ENCODE measurements at places on chromosomes 2 and 18.

DNA sequence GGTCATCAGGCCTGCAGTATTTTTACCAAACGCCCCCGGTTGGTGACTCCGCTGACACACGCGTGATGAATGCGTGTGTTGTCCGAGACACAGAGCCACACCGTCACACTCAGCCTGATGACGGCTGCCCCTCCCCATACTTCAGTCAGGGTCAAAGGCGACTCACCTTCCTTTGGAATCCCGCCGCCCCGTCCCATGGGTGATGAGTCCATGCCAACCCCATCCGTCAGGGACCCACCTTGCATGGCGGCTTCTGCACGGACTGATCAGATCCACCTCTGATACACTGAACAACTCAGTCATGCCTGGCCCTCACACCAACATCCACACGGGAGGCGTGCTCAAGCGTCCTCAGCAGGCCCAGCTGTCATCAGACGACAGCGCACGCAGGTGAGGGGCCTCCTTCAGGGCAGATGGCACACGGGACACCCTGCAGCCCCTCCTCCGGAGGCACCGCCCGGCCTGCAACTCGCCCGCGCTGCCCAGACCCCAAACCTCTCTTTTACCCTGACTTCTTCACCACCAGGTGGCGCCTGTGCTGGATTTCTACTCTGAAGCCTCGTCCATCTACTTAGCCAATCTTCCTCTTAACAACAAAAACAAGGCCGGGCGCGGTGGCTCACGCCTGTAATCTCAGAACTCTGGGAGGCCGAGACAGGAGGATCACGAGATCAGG is 89.2 kb downstream of the ZNF516 start:
- DNase-seq, result peak; percentile 57

GRCh38 chr2:173792741-173793140 is 172.4 kb downstream of the SP3 start:
- DNase-seq, result no peak

GRCh38 chr2:128451084-128452023 is 132.7 kb upstream of the HS6ST1 start:
- no peak for DNase-seq

DNA sequence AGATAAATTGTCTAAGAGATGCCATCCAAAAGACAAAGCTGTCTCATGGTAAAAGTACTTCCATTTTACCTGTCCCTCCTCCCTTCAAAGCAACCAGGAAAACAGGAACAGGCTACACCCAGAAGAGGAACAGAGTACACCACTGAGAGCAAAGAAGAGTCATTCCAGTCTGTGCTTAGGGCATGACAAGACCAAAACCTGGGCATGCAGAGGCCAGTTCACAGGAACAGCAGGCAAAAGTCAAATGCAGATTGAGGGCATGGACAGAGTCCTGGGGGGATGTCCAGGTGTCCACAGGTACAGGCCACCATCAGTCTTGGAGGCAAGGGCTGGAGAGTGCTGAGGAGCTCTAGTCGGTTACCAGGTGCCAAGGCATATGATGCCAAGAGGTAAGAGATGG is 23.7 kb downstream of the PLEK start:
- DNase-seq, result no peak

- DNase-seq, result no peak
These were observed 143.4 kb downstream of the ADCYAP1 start for GRCh38 chr18:1048032-1048431.

- no peak for DNase-seq
These were observed 124.8 kb downstream of the AFF3 start for GRCh38 chr2:100017633-100018032.

DNA sequence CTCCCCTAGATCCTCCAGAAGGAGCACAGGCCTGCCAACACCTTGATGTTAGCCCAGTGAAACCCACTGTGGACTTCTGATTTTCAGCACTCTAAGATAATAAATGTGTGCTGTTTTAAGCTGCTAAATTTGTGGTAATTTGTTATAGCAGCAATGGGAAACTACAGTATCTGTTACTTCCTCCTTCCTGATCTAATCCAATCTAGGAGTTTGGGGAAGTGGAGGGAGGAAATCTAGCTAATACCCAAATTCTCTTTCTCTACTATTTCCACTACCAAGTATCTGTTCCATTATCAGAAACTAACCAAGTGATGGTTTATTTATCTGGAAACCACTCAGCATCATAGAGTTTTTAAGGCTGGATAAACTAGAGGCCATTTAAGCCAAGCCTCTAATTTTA is 64.9 kb downstream of the AFF3 start:
- no peak for DNase-seq

DNA sequence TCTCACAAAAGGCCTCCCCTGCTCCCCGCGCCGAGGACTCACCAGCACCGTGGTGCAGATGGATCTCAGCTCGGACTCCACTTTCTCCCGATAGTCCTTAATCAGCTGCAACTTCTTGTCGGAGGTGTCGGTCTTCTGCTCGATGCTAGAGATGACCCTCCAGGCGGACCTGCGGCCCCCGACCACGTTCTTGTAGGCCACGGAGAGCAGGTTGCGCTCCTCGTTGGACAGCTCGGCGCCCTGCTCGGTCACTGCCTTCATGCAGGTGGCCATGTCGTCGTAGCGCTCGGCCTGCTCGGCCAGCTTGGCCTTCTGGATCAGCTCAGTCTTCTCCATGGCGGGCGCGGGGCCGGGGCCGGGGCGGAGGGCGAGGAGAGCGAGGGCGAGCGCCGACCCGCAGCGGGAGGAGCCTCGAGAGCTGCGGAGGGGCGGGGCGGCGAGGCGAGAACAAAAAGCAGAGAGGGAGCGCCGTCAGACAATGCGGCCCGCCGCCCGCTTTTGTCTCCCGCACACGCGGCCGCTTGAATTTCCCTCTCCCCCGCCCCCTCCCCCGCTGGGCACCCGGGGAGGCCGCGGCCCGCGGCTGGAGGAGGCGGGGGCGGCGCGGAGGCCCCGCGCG is 571 bp downstream of the YWHAQ start:
- DNase-seq, result peak; percentile 35

- DNase-seq, result no peak
These were observed 336.9 kb downstream of the INSIG2 start for GRCh38 chr2:118425191-118425590.

DNA sequence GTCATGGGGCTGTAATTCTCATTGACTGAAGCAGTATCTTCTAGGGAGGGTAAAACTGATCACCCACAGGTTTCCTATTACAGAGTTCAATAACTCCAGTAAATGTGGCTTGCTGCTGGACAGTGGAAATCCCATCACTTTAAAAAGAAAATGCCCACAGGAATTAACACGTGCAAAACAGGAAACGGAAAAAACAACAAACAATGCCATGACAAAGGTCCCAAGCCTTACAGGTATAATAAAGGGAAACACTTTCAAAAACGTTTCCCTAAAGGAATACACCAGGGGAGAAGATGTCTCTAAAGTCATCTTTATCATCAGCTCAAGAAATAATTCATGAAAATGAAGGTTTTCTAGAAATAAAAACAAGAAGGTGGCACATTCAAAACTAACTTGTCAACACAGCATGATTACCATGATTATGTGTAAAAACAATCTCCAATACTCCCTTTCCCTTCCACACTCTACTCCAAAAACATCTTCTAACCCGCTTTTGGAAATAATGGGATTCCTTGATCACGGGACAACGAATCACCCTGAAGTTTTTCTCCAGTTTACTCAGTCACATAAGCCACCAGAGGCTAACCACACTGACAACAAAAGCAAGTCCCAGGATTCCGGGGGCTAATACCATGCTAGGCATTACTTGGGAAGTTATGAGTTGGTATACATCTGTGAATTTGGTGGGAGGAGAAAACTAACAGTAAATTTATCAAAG is 167.9 kb downstream of the TCF4 start:
- DNase-seq, result no peak

DNA sequence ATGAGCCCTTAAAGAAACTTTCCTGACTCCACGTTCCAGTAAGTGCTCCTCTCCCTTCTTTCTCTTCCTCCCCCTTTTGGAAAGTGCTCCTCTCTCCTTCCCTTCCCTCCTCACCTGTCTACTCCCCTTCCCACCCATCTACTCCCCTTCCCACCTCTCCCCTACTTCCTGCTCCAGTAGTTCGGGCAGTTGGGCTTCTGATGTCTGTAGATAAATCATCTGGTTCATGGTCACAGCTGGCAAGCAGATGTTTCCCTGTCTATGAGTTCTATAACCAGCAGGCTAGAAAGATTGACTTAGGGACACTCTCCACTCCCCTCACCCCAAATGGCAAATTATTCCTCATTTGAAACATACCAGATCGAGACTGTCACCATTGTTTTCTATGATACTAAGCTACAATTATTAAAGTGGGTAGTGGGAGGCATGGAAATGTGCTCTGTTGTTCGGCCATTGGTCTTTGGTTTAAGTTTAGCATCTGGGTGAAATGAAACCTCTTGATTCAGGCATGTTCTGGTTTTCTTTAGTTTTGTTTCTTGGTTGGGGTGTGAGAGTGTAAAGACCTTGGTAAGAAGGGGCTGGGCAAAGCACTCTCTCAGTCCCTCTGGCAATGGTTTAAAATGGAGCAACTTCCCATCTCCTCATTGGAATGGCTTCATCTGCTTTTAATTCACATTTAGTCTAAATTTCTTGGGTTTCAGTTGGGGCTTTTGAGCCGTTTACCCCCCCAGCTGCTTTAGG is 413.2 kb upstream of the SPRED2 start:
- no peak for DNase-seq

DNA sequence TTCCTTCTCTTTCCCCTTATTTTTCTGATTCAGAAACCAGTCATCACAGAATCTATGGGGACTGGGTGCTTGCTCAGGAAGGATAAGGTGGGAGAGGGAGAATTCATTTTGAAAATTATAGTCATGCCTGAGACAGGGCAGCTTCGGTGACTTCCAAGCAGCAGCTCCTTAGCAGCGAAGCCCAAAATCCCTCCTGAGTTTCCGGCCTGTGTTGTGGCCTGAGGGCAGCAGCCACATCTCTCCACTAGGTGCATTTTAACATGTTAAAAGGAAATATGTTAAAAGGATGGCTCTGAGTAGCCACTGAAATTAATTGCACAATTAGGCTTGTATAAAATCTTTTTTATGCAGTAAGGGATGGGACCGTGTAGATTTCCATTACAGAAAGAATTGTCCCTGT is 207.0 kb upstream of the RAB12 start:
- DNase-seq, result no peak

GRCh38 chr2:2512931-2513330 is 181.9 kb upstream of the MYT1L start:
- DNase-seq, result no peak

- no peak for DNase-seq
These were observed 100.1 kb downstream of the SLC25A12 start for GRCh38 chr2:171793691-171794678.

DNA sequence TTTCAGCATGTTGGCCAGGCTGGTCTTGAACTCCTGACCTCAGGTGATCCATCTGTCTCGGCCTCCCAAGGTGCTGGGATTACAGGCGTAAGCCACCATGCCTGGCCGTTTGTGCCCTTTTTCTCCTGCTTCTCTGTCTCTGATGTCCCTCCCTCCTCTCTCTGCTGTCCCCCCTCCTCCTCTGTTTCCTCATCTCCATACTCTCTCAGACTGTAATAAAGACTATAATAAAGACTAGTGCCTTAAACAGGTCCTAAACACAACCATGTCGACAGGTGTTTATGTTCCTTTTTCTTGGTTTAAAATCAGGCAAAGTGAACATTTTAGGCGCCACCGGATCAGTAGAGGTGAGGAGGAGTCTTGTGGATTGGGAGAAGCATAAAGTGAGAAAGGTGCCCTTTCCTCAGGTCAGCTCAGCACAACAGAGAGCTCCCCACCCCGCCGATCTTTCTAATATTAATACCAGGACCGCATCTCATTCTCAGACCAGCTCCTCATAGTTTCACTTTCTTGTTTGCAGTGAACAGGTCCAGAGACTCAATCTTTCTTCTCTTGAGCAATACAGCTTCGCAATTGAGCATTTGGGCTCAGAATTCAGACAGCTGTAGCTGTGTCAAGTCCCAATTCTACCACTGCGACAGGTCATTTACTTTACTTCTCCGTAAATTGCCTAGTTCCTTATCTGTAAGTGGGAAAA is 23.7 kb downstream of the TIMM21 start:
- DNase-seq, result no peak

DNA sequence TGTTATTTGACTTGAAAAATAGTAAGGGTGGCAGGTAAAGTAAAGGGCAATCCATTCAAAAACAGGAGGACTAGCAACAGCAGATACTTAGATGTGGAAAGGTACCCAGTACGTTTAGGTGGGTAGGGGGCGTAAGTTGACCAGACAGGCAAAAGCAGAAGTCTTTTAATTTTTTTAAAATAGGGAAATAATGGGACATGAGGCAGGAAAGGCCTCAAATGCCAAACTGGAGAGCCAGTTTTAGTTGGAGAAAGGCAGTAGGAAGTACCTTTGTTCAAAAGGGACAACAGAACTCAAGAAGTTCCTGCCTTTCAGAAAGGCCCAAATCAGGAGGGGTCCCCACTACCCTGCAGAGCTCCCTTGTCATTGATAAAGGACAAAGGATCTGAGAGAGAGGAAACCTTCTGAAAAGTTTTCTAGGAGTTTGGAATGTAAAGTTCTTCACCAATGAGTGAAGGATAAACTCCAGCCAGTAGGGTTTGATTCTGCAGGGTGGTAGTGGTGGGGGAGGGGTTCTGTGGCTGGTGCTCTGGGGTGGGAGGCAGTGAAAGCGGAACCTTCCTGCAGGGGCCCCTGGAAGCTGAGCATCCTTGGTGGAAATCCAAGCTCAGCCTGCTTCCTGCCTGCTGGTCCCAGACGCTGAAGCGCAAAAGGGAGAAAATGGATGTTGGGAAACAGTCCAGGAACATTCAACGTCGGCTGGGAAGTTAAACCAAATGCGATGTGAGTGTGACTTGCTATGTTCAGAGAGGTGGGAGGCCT is 40.1 kb downstream of the TMEM17 start:
- DNase-seq, result no peak

GRCh38 chr2:174939046-174939445 is 66.1 kb downstream of the CHN1 start:
- peak; percentile 31 for DNase-seq

DNA sequence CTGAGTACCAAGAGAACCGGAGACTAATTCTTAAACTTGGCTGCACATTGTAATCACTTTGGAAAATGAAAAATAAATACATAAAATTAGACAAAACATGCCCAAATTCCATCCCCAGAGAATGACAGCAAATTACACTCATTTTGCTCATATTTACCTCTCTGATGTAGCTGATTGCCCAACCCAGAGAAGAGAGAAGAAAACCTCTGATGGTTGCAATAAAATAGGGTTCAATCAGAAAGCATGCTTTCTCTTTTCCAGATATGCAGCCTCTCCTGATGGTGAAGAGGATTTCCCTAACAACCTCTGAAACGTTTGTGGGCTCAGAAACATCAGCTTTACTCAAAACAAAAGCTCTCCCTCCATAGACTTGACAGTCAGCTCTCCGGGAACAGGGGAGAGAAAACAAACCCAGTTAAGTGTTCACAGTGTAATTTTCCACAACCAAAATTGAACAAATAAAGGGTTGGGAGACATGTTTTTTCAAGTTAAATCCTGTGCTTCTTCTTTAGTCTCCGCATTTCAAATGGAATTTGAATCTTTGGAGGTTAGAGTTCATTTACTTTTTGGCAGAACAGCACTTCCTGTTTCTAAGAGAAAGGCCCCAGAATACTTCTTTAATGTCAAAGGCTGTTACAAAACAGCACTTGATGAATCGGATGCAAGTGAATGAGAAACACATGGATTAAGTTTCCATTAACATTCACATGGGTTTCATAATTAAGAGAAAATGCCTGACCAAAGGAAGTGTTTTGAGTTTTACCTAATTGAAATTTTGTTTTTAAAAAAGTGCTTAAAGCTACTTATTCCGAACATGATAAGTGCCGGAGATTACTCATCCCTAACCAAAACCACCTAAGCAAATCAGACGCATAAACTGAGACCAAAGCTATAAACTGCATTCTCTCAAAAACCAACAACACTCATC is 570.1 kb upstream of the SYT4 start:
- DNase-seq, result peak; percentile 5

All from brain microvascular endothelial cell (primary cell).